ENCODE measurements at places on chromosomes 16 and 17. TPM values are rescaled to one million over a fixed set of nuclear protein-coding genes. Genes with fewer than 3 reads are reported as not detected.

SPIRE2 gene
- 2.9 TPM for total RNA-seq

ZBTB4 gene
- total RNA-seq = 17.4 TPM

KRT27 gene
- total RNA-seq = not detected

GGT6 gene
- total RNA-seq = 4.4 TPM

STAT5B gene
- total RNA-seq = 14.0 TPM

ZCCHC14 gene
- 4.4 TPM for total RNA-seq

ZNF286A gene
- total RNA-seq = 32.5 TPM
